DMS79 (cell line): ENCODE measurements at places on chromosomes 11 and 22.

- no peak for DNase-seq
Measured at GRCh38 chr11:96156379-96156722, 186.6 kb downstream of the MAML2 start.

- DNase-seq = no peak
Measured at GRCh38 chr22:23419171-23419570, 160.9 kb downstream of the IGLL1 start.

- DNase-seq = no peak
Measured at GRCh38 chr11:9605742-9606141, 32.3 kb downstream of the WEE1 start.

DNA sequence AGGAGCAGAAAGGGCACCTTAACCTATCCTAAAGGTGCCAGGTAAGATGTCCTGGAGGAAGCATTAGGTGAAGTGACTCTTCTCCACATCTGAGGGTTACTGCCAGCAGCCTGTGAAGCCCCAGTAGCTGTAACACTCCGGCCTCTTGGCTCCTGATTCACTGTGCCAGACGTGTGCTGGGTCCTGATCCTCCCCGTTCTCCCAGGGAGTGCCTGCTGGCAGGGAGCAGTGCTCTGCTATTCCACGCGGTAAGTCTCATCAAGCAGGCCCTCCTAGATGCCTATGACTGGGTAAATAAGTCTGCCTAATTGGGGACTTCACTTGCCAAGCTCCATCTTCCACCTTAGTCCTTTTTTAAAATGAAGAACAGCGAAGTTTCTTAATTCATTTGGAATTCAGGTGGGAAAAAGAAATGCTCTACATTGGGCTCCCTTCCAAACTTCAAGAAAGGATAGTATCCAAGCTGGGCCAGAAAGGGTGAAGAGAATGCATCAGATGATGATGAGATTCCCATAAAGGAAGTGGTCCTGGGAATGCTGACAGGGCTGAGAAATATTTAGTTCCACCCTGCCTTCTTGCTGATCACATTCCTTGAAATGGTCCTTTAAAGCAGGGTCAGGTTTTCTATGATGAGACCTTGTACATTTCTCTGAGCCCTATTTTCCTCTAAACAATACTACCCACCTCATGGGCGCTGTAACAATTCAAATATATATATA, 188.0 kb downstream of the MAML2 start:
- no peak for DNase-seq

DNA sequence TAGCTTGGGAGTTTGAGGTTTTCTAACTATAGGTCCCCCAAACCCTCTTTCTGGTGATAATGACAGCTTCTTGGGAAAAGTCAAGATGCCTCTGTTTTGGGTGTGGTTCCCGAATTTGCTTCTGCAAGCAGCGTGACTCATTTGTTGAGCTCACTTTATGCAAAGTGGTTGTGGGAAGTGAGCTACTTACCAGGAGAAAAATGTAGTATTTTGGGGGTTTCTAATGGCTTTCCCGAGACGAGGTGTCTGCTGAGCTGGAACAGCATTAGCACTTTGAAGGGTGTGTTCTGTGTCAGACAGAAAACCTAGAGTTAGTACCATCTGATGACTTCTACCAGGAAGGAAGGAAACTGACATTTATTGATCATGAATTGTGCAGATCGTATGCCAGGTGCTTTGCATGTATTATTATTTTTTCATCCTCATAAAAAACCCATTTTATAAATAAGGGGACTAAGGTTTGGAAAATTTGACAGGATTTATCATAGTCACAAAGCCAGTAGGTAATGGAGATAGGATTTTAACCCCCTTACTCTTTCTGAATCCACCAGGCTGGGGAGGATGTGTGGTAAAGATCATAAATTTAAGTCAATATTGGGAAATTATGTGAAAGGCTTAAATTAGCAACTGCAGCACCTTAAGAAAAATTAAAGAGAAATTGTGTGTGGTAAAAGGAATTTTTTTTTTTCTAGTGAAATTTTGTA, 108.8 kb upstream of the CD44 start:
- no peak for DNase-seq

DNA sequence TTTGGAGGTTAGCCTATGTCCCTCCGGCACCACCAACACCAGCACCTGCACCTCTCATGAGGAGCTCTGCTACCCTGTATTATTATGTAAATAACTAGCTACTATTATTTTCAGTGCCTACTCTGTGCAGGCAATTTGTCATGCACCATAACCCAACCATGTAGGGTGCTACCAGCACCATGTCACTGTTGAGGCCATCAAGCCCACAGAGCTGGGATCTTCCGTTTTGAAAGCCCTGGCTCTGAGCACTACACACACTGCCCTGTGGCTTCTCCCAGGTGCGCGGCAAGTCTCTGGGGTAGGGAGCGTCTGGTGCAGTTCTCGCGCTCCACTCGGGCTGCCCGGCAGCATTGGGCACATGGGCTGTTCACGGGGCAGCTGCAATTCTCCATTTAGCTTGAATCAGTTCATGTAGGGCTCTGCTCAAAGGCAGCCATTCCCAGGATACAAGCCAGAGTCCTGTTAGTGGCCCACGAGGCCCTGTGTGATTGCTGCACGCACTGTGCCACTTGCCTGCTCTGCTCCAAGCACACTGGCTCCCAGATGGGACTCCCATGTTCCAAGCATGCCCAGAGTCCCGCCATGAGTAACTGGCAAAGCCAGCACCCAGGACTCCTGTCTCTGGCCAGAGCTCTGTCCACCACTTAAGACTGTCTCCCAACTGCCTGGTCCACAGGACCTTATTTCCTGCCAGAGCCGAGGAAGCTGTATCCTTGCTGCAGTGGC, 42.5 kb upstream of the CDON start:
- no peak for DNase-seq

GRCh38 chr22:27070594-27070993, 413.2 kb downstream of the MIAT start:
- DNase-seq = no peak
